ENCODE measurements at places on chromosomes 5 and 9.
A peak's percentile ranks its signal among the peaks of the same experiment; 100 is the strongest.

DNA sequence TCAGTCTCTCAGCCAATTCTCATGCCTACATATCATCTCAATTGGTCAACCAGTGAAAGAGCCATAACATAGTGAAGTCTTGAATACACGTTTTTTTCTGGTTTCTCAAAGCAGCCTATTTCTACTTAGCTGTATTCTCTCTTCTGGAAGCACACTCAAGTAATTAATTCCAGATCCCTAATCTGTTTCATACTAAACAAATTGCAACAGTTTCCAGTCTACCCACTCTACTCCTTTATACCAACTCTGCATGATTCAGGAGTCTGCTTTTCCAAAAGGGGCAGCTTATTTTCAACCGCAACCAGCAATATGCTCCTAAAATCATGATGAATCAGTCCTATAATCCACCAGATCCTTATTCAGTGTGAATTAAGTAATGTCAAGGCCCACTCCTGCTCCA, 211.7 kb downstream of the TLE1 start:
- no peak for DNase-seq

DNA sequence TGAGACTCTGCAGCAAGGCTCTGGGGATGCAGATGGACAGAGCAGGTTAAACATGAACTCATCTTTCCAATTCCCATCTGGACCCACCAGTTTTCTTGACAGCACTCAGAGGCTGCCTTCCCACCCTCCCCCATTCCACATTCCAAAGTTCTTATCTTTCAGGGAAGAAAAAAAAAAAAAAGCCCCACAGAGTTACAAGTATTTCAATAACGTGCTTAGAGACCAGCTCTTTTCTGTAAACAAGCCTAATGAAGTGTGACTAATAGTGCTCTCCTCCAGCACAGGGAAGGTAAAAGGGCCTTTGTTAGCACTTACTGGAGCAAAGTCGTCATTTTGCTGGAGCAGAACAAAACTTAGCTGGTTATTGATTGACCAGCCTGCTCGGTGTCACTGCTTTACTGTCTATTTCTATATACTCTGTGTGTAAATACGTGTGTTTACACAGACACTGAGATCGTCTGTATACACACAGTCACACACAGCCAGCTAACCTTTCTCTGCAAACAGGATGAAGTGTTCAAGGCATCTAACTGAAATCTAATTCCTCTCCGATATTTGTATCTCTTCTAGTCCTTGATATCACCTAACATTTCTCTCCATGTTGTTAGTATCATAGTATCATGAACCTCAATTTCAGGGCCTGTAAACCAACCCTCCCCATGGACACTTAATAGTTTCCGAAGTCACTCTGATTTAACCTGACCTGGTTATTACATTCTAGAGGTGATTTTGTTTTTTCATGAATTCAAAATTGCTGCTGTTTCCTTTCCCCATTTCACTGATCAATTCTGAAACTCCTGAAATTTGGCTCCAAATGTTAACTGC, 84.9 kb downstream of the ZNF608 start:
- no peak for DNase-seq

DNA sequence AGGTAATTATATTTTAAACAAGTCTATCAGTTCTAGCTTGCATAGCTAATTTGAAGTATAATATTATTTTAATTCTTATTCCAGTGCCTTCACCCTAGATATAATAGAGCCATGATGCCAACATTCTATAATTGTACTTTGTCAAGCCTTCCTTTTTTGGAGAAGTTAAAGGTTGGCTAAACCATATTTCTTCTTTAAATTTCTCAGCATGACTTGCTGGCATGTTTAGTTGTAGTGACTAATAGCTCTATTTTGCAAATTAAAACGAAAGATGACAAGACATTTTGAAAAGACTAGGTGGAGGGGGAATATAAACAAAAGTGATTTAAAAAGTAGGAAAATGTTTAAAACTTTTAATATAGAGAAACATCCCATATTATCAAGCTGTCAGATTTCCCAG, 400.7 kb downstream of the PSAT1 start:
- no peak for DNase-seq

- no peak for DNase-seq
Measured at GRCh38 chr9:69192214-69192613, 18.1 kb downstream of the TJP2 start.

DNA sequence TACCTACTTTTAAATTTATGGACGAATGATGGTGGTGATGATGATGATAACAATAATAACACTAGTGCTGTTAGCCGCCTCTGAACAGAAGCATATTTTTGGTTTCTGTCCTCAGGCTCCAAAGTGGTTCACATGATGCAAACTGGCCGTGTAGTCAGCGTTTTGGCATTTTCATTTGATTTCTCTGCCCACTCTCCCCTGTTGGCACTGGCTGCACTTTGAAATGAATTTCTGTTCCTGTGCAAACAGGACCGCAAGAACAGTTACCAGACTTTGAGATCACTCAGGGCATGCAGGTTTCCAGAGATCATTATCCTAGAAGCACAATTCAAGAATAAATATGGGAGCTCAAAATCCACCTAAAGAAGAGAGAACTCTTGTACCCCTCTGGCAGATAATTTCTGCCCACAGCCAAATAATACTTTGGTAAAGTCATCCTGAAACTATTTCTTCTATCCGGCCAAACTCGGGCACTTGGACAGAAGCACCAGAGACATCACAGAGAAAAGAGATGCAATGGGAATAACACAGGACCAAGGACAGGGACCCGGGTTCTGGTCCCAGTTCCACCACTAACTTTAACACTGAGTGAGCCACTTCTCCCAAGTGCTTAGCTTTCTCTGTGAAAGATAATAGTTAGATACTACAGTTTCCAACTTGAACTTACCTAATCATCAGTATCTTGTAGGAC, 201.7 kb upstream of the PTGER4 start:
- no peak for DNase-seq

DNA sequence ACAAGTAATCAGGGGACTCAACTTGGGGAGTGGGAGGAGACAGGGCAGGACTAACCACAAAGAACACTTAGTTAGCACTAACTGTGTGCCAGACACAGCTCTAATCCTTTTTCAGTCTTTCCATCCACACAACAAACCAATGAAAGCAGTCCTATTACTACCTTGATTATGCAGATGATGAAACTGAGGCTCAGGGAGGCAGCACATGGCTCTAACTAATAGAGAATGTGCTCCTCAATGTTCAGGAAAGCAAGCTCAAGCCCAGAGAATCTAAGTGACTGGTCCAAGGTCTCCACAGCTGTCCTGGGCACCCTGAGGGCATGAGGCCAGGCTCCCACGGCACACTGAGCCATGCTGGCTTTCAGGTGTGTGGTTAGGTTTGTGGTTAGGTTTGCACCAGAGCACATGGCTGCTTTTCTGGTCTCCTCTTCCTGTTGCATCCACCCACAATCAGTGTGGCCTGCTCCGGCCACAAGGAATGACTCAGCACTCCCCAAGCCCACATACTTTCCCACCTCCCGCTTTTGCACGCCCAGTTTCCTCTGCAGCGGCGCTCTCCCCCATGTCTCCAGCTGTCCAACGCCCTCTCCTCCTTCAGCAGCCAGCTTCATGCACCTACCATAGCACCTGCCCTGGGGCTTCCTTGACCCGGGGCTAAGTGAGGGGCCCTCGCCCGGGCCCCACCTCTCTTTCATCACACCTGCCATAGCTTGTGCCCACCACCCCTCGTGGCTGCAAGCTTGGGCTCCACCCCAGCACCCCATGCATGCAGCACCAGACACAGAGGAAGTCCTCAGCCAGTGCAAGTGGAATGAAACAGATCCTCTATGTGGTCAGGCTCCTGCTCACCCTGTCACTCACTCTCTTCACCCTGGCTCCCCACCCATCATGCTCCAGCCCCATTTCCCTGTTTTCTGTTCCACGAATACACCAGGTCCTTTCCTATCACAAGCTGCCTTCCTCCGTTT, 133.1 kb downstream of the GABBR2 start:
- DNase-seq: peak; percentile 5

- no peak for DNase-seq
Measured at GRCh38 chr5:97797994-97798451, 615.0 kb upstream of the RIOK2 start.

DNA sequence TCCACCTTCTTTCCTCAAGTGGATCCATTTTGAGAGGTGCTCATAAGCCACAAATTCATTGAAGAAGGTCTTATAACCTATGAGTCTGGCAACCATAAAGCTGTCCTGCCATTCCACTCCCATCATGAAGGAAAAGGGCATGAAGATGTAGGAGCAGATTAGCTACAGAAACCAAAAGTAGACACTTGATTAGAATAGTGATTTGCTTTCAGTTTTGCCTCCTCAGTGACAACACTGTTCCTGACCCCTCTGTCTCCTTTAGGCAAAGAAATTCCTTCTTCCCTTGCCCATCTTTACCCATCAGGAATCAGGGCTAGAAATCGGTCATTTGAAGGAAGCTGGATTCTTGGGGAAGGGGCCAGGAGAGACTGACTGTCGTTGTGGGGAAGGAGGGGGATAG, 55.2 kb downstream of the SLC28A3 start:
- DNase-seq: no peak

GRCh38 chr9:93336720-93337119, 114.8 kb upstream of the FAM120A start:
- DNase-seq: no peak

- peak; percentile 38 for DNase-seq
Measured at GRCh38 chr9:81737871-81738507, 48.6 kb upstream of the TLE1 start.

GRCh38 chr9:37617832-37618231, 25.4 kb upstream of the TOMM5 start:
- no peak for DNase-seq

GRCh38 chr5:136141561-136141960, 8.9 kb downstream of the SMAD5 start:
- no peak for DNase-seq

GRCh38 chr5:93575461-93576414, 5.3 kb downstream of the NR2F1-AS1 start:
- DNase-seq: no peak

- no peak for DNase-seq
Measured at GRCh38 chr9:8651070-8651845, 851.7 kb upstream of the DMAC1 start.

DNA sequence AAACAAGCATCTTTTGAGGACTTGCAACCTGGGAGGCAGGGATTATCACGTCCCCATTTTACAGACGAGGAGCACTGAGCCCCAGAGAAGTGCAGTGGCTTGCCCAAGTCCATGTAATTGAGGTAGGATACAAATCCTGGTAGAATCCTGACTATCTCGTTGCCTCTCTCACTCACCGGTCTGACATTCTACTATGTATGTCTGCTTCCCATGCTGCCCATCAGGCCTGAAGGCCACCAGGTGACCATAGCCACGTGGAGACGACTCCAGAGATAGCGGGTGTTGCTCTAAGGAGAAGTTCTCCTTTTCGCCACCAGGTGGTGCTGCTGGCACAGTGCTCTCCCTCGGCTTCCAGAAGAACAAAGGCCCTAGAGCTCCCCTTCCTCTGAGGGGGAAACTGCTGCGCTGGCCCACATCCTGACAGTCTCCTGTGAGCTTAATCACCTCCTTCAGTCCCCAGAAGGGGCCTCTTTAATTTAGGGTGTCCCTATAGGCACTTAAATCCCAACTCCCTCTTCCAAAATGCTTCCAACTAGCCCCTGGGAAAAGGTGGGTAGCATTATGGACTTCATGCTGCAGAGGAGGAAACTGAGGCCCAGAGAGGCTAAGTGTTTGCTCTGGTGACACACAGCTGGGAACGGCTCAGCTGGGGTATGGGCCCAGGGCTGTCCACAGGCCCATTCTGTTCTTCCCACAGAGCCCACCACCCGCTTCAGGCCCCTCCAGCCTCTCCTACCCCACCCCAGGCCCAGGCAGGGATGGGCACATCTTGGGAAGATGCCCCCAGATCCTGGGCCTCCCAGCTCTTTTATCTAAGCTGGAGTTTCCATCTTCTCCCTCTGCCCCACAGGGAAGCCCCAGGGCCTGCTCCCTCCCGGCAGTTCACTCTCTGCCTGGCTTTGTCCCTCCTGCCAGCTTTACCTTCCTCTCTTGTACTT, 6.4 kb downstream of the SLC34A1 start:
- peak; percentile 93 for DNase-seq

DNA sequence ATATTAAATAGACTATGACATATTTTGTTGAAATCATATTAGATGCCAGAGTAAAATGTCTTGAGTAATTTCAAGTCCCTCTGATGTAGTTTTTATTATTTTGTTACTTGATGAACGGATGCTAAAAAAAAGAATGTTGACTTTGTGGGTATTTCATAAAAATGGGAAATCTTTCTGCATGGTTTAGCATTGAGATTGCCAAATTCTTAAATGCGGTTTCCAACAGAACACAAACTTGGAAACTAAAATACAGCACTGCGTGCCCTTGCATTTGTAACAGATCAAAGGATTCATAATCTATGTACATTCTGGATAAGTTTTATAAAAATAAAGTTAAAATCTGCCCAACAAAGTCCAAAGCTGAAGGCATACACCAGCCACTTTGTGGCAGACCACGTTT, 425.5 kb upstream of the DAB2 start:
- DNase-seq: no peak

GRCh38 chr5:53071738-53072137, 37.8 kb downstream of the MOCS2 start:
- DNase-seq: no peak

GRCh38 chr5:139684350-139684880, 36.3 kb downstream of the CXXC5 start:
- no peak for DNase-seq

GRCh38 chr9:73892335-73892734, 604.8 kb upstream of the RORB start:
- no peak for DNase-seq

- DNase-seq: no peak
Measured at GRCh38 chr5:142794537-142794936, 24.4 kb downstream of the ARHGAP26 start.

- peak; percentile 32 for DNase-seq
Measured at GRCh38 chr9:130042406-130042884, 544 bp downstream of the FNBP1 start.

GRCh38 chr9:121169094-121169601, 32.5 kb downstream of the RAB14 start:
- DNase-seq: peak; percentile 52

DNA sequence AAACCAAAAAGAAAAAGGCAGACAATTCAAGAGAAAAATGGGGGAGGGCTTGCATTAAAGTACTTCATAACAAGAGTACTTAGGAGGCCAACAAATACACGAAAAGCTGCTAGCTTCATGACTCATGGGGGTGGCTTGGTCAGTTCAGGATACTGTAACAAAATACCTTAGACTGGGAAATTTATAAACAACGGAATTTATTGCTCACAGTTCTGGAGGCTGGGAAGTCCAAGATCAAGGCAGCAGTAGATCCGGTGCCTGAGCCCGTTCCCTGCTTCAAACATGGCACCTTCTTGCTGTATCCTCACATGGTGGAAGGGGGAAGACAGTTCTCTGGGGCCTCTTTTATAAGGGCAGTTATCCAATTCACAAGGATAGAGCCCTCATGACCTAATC, 111.4 kb downstream of the C9orf50 start:
- DNase-seq: no peak

DNA sequence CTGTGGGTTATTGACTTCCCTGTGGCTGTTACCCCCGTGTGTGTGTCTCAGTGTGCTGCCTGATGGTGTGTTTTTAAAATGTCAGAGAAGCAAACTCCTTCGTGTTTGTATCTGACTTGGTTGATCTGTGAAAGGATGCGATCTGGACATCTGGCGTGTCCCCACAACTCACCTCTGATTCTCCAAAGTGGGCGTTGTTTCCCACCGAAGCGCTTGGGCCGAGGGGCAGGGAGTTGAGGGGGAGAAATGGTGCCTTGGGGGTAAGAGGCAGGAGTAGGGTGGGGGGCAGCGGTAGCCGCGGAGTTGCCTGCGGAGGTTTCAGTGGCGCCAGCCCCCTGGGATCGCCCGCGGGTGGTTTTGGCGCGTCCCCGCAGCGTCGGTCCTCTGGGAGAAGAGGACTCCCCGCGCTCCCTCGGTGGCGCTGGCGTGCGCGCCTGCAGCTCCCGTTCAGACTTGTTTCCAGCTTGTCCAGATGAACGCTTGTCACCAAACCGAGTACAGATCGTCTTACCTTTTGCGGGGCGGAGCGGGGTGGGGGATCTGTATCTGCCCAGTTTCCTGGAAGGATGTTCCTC, 1.1 kb downstream of the MAST4 start:
- no peak for DNase-seq

All from CD4-positive, alpha-beta T cell (primary cell).